ENCODE measurements at places on chromosomes 12 and 14.
A peak's percentile ranks its signal among the peaks of the same experiment; 100 is the strongest.

DNA sequence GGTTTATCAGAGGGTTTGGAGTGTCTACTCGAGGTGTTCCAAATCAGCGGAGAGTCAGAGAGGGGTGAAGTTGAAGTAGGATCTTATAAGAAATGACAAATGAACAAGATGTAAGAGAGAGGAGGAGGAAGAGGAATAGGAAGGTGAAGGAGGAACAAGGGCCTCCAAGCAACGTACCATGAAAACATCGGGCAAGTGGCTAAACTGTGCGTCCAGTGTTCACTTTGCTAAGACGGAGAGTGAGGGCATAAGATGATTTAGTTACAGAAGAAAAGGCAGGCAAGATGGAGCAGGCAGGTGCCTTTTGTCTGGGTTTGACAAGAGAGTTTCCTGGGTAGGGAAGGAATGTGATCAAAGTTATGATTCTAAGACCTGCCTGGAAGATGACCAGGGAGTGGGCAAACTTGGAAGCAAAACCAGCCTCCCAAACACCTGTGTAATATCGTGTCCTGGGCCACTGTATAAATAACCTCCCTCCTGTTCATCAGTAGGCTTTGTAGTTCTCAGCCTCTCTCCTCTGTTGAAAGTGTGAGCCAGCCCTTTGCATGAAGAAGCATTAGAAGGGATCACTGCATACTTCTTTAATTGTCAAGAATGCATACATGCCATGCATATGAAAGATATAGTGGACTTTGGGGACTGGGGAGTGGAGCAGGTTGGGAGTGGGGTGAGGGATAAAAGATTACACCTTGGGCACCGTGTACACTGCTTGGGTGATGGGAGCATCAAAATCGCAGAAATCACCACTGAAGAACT lies 111.4 kb downstream of the ZFP36L1 start:
- no peak for DNase-seq

DNA sequence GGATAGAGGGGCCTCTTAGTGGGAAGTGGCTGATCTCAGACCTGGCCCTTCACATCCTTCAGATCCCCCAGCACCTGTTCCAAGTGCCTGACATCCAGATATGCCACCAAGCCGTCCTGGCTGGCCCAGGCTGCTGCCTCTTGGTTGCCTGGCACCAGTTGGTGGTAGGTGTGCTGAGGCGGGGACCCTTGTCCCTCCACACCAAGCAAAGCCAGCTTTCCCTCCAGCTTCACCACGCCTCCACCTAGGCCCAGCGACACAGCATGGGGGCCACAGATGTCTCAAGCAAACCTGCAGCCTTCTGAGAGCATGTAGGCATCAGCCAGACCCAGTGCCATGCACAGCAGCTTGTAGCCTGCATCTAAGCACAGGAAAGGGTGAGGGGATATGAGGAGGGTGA lies 3.5 kb upstream of the CD63 start:
- no peak for DNase-seq

GRCh38 chr14:102139286-102140026 lies at the start of gene WDR20:
Gene WDR20 (plus strand): TSS chr14:102139897. CDS start chr14:102139924, 27 bp downstream.
- DNase-seq: peak; percentile 86

- DNase-seq: no peak
Measured at GRCh38 chr12:51242120-51242519, 3.5 kb downstream of the DAZAP2 start.

- DNase-seq: peak; percentile 53
Measured at GRCh38 chr14:22980672-22981089, 1.7 kb downstream of the AJUBA start.

DNA sequence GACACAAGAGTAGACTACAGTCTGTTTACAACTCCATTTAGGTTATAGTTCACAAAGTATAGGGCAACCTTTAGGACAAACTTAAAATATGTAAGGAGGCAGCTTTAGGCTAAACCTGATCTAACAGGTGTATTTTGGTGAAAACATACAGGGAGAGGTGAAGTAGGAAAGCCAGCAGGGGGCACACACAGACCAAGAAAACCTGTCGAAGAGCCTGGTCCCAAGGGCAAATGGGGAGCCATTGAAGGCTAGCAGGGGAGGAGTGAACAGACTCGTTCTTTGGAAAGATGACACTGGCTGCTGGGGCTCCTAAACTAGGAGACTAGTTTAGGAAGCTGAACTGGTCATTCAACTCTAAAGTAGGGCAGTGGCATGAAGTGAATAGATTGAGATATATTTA lies 138.8 kb upstream of the WSCD2 start:
- DNase-seq: no peak

GRCh38 chr14:101282418-101282817 lies 278.9 kb upstream of the DIO3 start:
- no peak for DNase-seq

- DNase-seq: no peak
Measured at GRCh38 chr14:63705561-63706070, 22.2 kb downstream of the SGPP1 start.

DNA sequence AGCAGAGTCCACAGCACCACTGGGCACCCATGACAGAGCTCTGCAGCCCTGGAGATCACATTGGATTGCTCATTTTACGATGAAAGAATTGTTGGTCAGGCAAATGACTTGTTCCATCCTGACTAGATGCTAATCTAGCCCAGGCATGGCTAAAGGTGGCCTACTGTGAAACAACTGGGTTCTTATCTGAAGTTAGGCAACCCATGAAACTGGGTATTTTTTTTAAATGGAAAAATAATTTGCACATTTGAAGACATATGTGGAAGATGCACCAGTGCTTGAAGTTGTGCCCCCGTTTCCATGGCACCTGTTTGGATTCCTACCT lies 8.3 kb downstream of the PYGL start:
- no peak for DNase-seq

DNA sequence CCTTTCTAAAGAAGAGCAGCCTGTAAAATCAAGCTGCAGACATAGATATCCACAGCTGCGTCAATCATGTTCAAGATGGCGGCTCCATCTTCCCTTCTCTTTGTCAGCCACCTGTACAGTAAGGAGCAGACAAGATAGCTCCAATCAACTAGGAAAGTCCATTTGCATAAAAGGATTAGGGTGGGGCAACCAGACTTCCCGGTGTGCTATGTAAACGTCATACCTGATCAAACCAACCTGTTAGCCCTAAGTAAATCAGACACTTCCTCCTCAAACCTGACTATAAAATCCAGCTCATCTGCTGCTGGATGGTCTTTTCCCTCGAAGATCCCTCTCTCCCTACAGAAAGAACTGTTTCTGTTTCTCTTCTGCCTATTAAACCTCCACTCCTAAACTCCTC lies 60.1 kb downstream of the BCAT1 start:
- no peak for DNase-seq

DNA sequence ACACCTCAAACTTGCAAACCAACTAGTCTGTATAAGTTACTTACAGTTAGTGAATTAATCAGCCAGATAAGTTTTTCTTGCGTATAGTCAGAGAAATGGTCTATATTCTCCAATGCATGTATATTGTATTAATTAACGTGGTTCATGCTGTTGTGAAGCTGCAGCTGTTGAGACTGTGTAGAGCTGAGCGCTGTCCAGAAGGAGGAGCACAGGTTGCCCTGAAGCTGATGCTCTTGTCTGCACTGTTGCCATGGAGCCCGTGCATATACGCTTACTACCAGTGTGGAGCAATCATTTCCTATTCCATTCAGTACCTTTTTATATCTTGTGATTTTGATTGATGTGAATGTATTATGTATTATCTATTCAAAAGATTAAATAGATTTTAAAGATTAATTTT lies 74.3 kb upstream of the ARID2 start:
- no peak for DNase-seq

- no peak for DNase-seq
Measured at GRCh38 chr12:8069582-8069981, 3.4 kb upstream of the C3AR1 start.

- DNase-seq: no peak
Measured at GRCh38 chr12:16955083-16955657, 349.2 kb upstream of the LMO3 start.

DNA sequence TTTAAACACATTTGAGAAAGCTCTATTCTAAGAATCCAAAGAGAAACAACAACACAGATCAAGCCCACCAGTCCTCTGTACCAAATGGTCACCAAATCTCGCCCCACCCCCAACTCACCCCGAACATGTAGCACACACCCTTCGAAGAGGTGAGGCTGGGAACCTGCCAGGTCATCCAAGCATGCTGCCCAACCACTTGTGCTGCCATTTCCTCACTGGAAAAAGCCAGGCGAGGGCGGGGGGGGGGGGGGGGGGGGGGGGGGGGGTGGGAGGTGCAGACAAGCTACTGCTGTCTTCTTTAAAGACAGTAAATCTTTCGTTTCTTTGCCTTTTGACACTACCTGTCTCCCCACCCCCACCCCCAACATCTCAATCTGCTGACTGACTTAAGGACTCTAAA lies 59.9 kb downstream of the SETD3 start:
- no peak for DNase-seq

- DNase-seq: no peak
Measured at GRCh38 chr12:80154261-80154660, 54.9 kb downstream of the OTOGL start.

- DNase-seq: no peak
Measured at GRCh38 chr12:63152321-63152700, 1.3 kb upstream of the AVPR1A start.

DNA sequence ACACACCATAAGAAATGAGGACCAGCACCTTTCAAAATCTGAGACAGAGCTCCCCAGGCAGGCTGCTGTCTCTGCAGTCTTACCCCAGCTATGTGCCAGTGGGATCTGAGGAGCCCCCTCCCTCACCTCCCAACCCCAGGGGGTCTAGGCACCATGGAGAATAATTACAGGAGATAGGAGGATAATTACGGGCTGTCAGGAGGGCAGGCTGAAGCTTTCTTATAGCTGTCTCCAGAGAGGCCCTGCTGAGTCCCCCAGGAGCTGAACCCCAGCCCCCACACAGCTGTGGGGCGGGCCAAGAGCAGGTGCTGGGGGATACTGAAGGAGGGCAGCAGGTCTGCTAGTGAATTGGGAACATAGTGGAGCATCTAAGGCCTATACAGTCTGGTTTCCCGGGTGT lies 6.8 kb downstream of the CPNE6 start:
- DNase-seq: no peak

DNA sequence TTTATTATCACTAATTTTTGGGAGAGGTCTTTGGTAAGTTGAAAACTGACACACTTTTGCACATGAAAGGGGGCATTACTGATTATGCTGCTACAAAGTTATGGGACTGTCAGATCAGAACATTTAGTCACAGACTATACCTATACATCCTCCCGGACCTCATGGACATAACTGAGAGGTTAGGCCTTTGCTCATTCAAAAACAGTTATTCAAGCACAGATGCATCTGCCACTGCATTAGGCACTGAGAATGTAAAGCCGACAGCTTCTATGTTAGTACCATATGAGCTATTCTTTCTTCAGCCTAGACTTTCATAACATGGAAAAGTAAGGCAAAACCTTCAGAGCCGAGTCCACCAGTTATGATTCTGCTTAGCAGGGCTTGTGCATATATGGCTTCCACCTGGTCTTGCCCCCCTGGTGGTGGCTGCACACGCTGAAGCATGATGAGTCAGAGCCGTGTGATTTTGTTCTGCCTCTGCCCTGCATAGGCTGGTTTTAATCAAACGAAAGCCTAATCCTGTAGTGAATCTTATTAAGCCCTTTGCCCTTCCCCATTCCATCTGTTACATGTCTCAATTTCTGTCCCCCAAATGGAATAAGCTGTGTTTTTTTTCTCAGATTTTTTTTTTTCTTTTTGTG lies 21.8 kb upstream of the RNU6-8 start:
- no peak for DNase-seq

DNA sequence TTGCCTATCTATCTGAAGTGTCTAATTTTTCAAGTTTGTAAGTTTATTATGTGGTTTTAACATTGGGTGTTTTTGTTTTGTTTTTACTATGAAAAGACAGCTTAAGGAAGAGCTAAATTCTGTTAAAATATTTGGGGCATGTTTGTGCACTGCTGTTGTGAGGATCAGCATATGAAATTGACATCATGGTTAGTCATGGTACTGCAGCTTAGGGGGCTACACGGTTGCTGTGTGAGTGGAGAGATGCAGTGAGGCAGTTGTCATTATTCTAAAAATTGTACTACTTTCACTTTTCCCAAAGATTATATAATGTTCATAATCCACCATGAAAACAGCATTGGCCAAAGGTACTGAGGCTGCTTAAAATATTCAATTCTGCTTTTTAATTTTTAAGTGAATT lies 49.0 kb downstream of the ZC3H14 start:
- no peak for DNase-seq

DNA sequence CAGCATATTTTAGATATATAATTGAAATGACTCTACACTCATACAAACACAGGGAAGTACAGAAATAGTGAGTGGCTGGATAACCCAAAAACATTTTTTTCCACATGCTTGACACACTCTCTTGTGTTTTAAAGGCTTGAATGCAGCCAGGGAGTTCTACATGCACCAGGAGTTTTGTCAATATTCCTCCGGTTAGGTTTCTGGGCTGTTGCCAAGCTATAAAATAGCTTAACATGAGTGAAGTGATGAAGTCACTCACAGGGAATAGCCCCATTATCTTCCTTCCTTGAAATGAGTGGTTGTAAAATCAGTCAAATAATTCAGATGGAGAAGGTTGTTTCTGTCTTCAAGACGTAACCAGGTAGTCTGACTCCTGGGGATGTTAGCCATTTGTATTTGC lies 582.7 kb downstream of the SLC6A15 start:
- DNase-seq: no peak

GRCh38 chr12:104680070-104680469 lies 223.3 kb downstream of the CHST11 start:
- no peak for DNase-seq

DNA sequence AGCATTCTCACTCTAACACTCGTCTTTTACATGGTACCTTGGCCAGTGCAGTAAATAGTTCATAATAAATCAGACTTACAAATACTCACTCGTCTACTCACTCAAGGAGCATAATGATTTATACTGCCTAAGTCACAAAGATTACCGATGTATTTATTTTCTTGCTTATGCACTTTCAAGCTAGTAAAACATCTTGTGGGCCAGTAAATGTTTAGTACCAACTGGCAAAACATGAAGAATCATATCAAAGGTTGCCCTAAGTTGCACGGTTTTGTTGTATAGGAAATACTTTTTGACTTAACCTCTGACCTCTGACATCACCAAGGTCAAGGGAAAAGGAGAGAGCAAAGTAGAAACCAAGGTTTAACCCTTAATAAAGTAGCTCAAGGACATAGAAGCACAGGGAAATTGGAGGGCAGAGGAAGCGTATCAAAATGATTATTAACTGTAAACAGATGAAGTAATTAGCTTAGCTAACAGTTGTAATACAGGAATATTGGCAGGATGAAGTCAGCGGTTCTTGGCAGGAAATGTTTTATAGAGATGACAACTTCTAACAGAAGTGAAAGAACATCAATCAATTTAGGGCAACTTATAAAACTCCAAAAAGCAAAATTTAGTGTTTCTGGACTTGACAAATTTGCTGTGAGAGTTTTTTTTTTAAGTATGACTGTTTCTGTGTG lies 131.9 kb downstream of the HMGA2 start:
- no peak for DNase-seq

GRCh38 chr12:109109746-109110350 lies 6.5 kb upstream of the ACACB start:
- no peak for DNase-seq

- no peak for DNase-seq
Measured at GRCh38 chr12:87303396-87304012, 725.7 kb downstream of the C12orf50 start.
